ENCODE measurements at places on chromosomes 4 and X.

DNA sequence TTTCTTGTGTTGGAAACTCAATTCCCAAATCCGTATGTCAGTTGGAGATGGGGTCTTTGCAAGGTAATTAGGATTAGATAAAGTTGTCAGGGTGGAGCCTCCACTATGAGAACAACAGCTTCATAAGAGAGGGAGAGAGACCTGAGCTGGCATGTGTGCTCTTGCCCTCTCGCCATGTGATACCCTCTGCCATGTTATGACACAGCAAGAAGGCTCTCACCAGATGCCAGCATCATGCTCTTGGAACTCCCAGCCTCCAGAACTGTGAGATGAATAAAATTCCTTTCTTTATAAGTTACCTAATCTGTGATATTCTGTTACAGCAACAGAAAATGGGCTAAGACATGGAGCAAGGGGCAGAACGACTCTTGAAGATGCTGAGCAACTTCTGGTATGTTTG, 201.9 kb upstream of the BOD1L1 start:
- DNase-seq, result no peak

DNA sequence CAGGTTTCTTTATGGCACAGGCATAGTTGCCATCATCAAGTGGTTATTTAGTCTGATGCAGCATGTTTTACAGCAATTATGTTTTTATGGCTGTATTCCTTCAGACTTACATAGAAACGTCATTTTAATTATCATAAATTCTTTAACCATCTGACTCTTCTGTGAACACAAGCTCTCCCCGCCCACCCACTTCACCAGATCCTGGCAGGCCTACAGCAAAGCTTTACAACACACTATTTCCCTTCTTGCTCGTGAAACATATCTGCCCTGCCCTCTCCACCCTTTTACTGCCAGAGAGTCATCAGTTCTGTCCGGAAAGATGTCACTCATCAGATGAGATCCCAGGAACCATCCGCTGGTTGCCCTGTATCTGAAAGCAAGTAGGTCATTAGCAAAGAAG, 120.5 kb downstream of the HS6ST2 start:
- no peak for DNase-seq

DNA sequence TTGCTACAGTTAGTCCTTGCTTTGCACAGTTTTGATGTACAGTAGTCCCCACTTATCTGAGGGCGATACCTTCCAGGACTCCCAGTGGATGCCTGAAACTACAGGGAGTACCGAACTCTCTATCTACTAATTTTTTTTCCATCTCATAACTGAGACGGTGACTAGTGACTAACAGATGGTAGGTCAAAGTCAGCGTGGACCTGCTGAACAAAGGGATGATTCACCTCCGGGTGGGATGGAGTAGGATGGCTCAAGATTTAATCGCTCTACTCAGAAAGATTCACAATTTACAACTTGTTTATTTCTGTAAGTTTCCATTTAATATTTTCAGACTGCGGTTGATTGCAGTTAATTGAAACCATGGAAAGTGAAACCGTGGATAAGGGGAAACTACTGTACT, 655.8 kb downstream of the ZNF674 start:
- DNase-seq, result no peak

DNA sequence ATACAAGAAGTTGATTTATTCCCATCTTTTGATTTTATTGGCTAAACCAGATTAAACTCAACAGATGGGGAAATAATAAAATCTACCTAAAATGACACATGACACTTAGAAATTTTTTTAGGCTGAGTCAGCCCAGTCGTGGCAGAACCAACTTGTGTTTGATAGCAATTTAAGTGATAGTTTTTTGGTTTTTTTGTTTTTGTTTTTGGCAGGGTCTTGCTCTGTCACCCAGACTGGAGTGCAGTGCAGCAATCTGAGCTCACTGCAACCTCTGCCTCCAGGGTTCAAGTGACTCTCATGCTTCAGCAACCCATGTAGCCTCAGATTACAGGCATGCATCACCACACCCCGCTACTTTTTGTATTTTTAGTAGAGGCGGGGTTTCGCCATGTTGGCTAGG, 370.3 kb upstream of the NOCT start:
- no peak for DNase-seq

GRCh38 chr4:99252746-99253145, 33.7 kb upstream of the ADH6 start:
- DNase-seq, result no peak

GRCh38 chr4:186132577-186133242, 28.2 kb downstream of the FAM149A start:
- DNase-seq, result no peak

DNA sequence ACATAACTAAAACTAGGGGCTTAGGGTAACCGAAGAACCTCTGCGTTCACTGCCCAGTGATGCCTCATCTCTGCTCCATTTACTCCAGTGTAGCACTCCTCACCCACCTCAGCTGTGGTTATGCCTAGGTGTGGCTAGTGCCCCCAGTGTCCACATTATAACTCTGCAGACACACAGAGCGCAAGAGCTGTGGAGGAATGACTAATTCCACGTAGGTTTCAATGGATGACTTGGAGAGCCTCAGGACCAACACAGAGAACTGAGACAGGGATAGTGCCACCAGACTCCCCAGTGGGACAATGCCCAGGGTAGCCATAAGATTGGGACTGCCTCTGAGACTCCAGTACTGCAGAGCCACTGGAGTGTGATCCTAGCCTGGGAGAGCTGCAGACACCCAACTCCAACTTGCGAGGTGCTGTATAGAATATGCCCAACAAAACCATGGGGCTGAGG, 542.4 kb upstream of the DIPK2B start:
- DNase-seq, result no peak

GRCh38 chrX:66164470-66164869, 423 bp downstream of the HEPH start:
- no peak for DNase-seq

DNA sequence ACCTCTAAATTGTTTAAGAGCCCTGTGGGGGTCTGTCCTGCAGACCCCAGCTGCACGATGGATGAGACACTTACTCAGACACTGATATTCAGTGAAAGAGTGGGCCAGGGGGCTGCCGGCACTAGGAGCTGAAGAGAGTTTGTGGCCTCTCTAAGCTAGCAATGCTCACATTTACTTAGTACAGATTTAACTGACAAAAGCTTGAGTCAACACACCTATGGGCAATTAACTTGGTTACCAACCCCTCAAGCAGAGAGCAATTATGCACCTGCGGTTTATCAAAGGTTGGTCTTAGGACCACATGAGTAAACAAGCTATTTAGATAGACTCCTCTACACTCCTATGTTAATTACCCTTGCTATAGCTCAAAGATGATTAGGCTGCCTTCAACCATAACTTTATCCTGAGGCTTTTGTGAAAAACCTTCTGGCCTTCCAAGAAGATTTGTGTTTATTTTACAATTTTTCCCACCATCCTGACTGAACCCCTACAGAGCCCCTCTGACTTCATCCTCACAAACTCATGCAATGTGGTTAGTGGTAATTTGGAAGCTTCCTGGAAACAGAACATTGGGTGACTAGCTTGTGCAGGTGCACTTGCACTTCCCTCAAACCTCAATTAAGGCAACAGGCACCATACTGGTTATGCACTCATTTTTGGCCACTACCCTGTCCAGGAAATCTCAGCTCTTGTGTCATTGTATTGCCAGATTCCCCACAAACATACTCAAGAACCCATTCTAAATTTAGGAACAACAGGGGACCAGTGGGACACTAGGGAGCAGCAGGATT, 234.4 kb upstream of the ITM2A start:
- DNase-seq, result no peak
